ENCODE measurements at places on chromosomes 13 and 19.

- DNase-seq = no peak
These were observed 5.2 kb upstream of the DOCK6 start for GRCh38 chr19:11267316-11268085.

DNA sequence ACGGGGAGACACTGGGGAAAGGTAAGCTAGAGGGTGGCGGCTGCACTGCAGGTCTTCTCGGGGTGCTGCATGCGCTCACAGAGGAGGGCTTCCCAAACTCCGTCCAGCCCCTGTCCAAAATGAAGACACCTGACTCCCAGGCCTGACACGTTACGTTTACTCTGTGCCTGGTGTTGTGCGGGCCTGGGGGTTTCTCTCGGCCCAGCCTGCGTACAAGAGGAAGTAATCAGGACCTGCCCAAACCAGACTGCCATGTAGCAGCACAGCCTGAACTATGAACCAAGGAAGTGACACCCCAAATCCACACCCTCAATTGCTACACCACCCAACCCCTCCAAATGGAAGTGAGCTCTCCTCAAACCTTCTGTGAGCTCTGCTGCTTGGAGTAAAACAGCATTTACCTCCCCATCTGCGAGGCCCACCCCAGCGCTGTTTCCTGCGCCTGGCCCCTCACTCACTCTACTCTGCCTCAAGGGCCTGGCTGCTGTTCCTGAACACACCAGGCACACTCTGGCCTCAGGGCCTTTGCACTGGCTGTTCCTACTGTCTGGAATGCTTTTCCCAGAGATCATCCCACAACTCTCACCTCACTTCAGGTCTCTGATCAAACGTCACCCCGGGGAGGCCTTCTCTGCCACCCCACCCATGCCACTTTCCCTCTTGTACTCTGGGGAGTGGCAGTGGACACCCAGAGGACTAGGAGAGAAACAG is 3.0 kb downstream of the HSPBP1 start:
- no peak for DNase-seq

- no peak for DNase-seq
These were observed at the start of gene SLITRK6 for GRCh38 chr13:85799097-85799582. SLITRK6 (minus strand) TSS chr13:85799419; CDS start chr13:85796508, 2,911 bp downstream.

DNA sequence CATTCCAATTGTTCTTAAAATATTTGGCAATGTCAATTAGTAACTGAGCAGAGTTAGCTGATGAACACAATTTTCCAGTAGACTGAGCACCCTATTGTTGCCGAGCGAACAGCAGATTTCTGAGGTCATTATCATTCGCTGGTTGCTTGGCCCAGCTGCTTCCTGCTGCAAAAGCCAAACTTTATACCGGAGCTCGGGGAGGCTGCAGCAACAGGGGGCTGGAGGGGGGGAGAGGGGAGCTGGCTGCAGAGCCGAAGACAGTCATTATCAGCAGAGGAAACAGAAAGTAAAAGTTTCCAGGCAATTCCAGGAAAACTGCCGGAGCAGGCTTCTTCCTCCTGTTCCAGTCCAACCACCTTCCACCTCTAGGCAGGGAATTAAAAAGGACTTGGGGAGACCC is 77.9 kb downstream of the ZNF536 start:
- no peak for DNase-seq

DNA sequence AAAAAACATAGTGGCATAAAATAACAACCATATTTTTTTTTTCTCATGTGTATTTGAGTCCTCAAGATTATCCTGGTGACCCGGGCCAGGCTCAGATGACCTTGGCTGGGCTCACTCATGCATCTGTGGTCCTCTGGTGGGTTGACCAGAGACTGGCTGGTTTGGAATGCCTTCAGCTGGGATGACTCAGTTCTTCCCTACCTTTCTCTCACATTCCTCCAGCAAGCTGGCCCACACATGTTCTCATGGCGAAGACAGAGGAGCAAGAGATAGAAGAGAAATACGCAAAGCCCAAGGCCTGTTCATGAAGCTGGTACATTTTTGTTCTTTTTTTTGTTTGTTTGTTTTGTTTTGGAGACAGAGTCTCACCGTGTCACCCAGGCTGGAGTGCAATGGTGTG is 14.3 kb upstream of the ZNF541 start:
- DNase-seq = no peak

DNA sequence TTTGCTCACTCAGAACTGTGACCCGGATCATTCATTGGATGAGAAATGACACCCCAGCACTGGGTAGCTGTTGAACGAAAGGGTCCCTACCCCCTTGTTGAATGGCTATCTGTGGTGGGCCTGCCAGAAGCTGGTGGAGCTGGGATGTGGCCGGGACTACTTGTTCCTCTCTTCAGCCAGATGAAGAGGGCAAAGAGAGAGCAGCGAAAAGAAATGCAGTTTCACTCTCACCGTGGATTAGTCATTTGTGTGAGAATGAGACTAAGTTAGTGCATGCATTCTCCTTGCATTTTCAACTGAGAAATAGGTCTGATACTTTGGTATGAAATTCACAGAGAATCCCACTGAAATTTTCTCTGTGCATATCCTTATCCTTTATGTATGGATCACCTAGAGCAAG is 553.1 kb downstream of the IRS2 start:
- DNase-seq = no peak
